EH (cell line): ENCODE measurements at places on chromosomes 2 and 18.

DNA sequence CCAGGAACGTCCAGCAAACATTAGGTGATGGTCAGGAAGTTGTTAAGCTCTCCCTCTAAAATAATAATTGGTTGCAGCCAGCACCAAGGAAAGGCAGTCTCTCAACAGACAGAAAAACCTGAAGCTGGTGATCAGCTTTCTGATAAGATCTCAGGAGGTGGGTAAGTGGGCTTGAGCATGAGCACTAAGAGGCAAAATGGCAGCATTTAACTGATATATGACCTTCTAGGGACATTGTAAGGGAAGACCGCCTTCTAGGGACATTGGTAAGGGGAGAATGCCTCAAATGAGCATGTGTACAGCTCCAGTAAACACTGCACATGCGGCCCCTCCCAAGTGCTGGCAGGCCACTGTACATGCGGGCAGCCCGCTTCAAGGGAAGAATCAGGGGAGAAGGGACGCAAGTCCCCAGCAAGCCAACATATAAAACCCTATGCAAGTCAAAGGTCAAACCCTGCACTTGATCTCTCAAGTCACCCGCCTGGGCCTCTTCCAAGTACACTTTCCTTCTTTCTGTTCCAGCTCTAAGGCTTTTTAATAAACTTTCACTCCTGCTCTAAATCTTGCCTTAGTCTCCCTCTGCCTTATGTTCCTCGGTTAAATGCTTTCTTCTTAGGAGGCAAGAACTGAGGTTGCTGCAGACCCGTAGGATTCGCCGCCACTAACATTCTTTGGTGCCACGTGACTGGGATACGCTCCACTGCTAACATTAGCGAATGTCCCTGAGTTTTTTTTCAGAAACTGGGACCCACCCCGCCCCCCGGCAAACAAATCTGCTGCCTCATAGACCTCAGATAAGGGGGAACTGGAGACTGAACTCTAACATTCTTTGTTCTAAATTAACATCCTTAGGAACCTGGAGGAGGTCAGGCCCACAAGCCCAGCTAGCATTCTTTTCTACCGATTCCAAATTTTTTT lies 463.8 kb downstream of the LPIN1 start:
- DNase-seq: no peak

DNA sequence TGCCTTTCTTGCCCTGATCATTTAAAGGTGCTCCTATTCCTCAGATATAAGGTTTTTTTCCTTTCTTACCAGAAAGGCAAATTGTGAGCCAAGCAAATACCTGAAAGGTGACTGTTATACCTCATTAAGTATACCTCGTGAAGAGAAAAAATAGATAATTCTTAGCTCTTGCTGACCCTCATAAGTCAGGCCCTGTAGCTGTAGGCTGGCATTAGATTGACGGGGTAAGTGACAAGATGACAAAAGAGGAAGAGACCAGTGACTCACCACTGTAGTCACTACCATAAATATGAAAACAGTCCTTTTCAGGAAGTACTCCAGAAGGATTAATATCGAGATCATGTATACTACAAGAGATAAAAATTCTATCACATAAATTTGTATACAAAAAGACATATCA lies 104.6 kb downstream of the PTPN4 start:
- peak; percentile 11 for DNase-seq

GRCh38 chr2:121826036-121826435 lies 70.6 kb downstream of the TSN start:
- peak; percentile 3 for DNase-seq

DNA sequence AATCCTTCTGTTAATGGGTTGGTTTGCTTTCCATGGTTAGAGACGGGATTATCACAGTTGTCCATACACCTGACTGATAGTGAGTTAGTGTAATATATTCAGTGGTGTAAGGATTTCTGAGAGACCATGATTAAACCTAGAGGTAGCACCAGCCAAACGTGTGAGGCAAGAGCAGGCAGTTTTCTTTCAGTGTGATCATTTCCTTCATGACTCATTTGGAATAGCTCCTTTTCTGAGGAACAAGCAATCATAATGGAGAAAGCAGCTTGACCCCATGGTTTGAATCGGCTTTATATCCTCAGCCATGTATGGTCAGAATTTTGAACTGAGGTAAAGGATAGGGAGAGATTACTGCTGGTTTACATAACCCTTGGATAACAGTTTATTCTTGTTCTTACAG lies 2.9 kb downstream of the MXD1 start:
- peak; percentile 85 for DNase-seq

DNA sequence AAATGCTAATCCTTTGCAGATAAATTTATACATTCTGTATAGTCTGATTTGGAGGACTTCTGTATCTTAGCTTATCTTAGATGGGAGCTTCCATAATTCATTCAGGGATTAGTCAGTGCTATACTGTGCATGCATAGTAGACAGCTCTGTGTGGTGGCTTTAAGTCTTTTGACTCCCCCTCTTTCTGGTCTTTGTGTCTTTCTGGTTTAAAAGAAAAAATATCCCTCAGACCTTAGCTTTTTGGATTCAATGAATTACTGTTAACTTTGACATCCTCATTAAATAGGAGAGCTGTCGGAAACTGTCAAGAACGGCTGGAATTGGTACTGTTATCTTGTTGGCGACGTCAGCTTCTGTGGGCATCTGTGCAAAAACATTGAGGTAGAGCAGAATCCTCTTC lies 130.4 kb downstream of the SPTBN1 start:
- no peak for DNase-seq

GRCh38 chr2:132468821-132469675 lies 52.4 kb downstream of the GPR39 start:
- no peak for DNase-seq

DNA sequence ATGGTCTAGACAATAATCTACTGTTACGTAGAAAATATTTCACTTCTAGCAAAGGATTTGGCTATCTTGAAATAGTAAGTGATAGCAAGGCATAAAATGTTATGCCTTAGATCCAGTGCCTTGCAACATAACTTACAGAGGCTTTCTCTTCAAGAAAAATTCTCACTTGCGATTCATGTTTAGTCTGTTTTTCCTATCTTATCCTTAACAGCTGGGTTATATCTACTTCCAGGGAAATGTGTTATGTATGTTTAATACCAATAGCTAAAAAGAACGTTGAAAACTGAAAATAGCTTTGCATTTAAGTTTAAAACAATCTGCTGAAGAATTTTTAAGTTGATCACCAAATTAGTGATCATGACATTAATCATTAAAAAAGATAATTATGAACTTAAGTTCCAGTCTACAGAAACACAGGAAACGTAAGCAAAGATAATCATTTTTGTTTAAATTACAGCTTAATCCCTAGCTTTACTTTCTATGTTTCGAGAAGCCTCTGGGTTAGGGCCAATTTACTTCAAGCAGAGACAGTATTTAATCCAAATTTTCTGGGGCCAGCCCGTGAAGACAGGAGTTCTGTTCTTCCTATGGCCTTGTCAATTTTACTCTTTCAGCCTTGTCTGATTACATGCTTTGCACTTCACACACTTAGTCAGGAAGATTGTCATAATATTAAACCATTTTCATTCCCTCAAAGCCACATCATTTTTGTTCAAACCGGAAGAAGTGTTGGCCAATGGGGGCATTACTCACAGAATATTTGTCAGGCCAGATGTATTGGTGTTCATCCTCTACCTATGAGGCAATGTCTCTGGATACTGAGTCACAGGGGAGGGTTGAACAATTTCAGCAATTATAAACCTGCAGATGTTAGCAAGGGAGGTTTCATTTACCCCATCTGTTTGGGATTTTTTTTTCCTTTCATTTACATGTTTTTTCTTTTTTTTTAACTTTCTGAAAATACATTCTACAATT lies 1132.9 kb upstream of the ZEB2 start:
- peak; percentile 77 for DNase-seq

DNA sequence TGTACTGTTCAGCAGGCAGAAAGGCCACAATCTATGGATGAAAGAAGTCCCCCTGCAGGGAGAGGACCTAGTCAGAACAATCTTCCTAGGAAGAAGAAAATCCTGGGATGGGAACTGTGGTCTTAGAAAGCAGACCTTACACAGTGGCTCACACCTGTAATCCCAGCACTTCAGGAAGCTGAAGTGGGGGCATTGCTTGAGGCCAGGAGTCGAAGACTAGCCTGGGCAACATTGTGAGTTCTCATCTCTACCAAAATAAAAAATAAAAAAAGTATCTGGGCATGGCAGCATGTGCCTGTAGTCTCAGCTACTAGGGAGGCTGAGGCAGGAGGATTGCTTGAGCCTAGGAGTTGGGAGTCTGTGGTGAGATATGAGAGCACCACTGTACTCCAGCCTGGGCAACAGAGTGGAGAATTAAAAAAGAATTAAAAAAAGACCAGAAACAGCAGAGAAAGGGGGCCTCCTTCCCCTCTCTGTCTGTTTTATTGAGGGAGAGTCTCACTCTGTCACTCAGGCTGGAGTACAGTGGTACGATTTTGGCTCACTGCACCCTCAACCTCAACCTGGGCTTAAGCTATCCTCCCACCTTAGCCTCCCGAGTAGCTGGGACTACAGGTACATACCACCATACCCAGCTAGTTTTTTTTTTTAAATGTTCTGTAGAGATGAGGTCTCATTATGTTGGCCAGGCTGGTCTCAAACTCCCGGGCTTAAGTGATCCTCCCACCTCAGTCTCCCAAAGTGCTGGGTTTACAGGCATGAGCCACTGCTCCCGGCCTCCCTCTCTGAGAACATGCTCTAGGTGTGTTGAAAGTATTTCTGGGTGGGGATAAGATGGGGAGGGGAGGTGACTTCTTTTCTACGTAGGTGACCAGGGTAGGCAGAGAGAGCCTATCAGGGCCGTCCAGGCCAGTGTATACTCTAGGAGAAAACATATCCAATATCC lies 7.4 kb downstream of the RHOB start:
- DNase-seq: no peak

- DNase-seq: peak; percentile 78
Measured at GRCh38 chr18:28177828-28178635, 1.1 kb upstream of the CDH2 start.

GRCh38 chr18:58177004-58177717 lies 133.1 kb downstream of the NEDD4L start:
- DNase-seq: peak; percentile 94

DNA sequence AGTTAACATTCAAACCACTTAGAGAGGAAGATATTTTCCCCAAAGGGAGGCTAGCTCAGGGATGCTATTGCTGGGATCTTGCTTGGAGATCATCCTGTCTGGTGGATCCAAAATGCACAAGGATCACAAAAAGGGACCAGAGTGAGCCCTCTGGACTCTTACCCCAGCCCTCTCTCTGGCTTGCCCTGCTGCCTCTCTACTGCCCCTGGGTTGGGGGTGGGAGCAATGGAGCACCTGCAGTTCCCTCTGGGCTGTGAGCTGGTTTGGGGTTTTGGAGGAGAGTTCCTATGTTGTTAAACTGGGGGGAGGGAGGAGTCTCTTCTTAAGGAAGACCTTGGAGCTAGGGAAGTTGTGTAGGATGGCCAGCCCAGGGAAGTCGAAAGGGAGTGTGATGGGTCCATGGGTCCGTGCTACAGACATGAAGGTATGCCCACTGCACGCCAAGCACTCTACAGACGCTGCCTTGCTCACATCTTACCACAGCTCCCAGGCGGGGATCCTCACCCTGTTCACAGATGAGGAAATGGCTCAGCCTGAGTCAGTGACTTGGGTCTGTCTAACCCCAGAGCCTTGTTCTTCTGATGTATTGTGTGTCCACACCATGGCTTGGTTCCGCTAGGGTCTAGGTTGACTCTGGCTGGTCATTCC lies 3.8 kb downstream of the LBH start:
- DNase-seq: no peak

DNA sequence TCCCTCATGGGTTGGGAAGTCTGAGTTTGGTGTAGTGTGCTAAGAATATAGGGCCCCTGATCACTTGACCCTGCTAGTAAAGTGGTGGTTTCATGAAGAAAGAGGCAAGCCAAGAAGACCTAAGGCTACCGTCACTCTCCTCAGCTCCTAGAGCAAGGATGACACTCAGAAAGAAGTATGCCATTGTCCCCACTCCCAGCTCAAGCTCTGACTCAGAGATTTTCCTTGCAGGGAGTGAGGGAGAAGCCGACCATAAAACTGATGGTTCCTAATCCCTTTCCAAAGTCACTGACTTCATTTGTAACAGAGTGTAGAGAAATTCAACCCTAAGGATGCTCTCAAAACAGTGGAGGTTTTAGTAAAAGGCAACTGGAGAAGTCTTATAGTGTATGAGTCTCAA lies 80.9 kb downstream of the ICA1L start:
- DNase-seq: peak; percentile 30

DNA sequence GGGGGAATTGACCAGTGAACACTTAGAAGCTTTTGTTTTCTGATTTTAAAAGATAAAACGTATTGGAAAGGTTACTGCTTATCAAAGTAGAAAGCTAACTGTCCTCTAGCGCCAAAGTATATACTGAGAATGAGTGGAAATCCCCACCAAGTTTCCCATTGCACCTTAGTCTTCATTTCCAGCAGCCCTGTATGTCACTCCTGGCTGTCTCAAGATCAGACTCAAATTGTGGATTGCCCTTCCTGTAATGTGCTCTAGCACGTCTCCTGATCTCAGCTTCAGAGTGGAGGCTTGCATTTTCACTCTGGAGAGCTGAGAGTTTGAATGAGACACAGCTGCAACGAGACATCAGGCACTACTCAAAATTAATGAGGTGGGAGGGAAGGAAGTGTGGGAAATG lies 26.6 kb downstream of the MFF start:
- no peak for DNase-seq

- no peak for DNase-seq
Measured at GRCh38 chr2:108228006-108228405, 11.8 kb upstream of the SULT1C3 start.

DNA sequence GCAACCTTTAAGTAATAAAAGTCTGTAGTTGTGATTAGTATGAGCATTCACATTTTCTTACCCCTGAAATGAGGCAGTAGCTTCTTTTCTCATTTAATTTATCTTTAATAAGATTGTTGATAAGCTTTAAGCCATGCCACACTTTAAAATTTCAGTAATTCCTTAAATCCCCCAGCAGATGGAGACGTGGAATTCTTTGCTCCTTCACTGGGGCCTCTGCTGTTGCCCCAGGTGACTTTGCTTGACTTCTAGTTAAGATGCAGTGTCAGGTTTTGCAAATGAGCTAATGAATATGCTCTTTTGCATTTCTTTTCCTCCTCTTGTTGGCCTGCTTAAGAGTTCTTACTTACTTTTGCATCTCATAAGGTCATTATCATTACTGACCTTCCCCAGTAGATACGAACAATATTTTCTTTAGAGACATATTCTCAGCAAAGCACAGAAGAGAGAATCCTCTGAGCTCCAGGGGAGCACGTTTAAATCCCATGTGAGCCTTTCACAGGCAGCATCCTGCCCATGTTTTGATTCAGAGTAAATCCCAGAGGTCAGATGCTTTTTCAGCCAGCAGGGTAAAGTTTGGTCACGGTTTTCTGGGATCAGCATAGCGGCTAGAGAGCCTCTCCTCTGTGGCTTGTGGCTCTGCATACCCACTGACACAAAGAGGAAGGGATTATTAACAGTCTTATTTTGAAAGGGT lies 222.9 kb downstream of the PTPRM start:
- peak; percentile 55 for DNase-seq

DNA sequence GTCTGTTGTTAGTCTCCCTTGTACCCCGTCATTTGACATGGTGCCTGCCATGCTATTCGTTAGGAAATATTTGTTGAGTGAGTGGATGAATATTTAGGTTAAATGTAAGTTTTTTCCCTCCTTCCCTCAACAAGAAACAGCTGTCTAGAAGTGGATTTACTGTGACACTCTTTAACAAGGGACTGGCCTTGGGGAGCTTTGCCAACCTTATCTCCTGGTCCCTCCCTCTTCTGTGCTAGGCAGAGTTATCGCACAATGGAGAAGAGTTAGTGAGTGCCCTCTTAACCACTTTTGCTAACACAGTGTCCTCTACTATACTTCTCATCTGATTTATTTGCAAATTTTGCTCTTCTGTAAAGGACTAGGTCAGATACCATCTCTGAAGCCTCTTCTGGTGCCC lies 61.2 kb downstream of the DIS3L2 start:
- DNase-seq: peak; percentile 7

- DNase-seq: no peak
Measured at GRCh38 chr2:178426388-178426787, 24.6 kb downstream of the PRKRA start.
